Hepatic stellate cell (primary cell): ENCODE measurements at places on chromosomes 16 and 17.

DNA sequence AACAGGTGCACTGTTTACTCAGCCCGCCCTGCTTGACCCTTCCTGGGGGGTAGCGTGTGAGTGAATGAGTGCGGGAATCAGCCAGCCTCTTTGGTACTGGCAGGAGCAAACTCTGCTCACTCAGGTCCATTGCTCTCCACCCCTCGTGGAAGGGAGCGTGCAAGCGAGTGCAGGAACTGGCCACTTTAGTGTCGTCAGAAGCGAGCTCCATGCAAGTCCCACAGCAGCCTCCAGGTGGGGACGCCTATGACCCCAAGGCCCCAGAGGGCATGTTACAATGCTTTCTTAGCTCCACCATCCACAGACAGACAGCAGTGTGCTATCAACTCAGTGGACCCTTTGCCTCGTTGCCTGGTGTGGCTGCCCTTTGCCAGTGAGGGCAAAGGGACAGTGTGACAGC, 1025.1 kb upstream of the CDH8 start:
- DNase-seq, result no peak

GRCh38 chr17:66944351-66945146, 20.0 kb upstream of the CACNG4 start:
- no peak for DNase-seq

DNA sequence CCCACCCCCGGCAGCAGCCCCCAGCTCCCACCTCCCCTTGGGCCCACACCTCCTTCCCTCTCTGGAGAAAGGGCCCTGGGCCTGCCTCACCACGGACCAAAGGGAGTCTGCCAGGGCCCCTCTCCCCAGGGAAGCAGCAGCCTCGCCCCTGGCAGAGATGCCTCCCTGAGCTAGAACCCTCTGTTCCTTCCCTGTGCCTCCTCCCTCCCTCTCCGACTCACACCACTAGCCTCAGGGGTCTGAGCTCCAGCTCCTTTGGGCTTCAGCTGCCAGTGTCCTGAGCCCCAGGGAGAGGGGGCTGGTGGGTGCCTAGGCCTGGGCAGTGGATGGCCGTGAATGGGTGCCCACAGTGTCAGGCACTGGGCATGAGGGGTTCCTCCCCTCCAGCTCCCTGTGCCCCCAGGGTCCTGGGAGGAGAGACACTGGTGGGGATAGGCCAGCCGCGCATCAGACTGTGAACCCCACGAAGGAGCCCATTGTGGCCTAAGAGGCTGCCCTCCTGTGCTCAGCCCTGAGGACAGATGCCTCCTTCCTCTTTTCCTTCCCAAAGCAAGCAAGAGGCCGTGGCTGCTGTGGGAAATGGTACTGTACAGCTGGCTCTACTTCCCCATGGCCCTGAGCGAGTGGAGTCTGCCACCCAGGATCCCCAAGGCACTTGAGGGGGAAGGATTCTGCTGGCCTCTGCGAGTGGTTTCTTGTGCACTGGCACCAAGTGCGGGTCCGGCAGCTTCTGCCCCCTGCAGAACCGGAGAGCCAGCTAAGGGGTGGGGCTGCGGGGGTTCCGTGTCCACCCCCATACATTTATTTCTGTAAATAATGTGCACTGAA, 20.7 kb downstream of the MMP15 start:
- DNase-seq, result no peak

GRCh38 chr17:44380767-44381166, 8.7 kb downstream of the ITGA2B start:
- no peak for DNase-seq

DNA sequence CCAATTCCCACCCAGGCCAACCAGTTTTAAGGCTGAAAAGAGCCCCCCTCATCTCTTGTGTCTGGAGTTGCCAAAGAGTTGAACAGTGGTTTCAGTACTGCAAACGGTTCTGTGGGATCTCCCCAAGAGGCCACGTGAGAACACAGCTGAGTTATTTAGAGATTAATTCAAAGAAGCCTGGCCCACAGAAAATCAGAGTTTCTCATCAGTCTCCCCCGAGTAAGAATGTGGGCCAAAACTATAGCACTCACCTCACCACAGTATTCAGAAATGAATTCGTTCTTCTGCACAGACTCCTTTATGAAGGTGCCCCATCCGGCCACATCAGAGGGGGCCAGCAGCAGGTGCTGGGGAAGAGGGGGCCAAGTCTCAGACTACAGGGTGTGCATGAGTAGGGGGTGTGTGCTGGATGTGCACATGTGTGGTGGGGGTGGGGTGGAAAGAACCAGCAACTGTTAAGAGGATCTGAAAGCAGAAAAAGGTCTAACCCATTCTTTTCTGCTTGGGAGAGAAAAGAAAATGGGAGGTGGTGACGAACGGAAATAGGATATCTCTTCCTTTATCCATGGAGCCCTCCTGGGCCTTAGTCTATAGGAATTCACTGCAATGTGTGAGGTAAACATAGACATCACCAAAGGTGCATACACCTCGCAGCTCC, 22.6 kb downstream of the CNTNAP1 start:
- DNase-seq, result no peak

- DNase-seq, result no peak
Observed at GRCh38 chr17:68461589-68461988, 4.3 kb upstream of the WIPI1 start.

GRCh38 chr16:67833030-67833414, 9.1 kb upstream of the THAP11 start:
- peak; percentile 89 for DNase-seq
